AG20443 (cell line): ENCODE measurements at places on chromosomes 12 and 14.

- DNase-seq, result no peak
Measured at GRCh38 chr12:5213336-5213735, 169.7 kb downstream of the KCNA5 start.

- DNase-seq, result no peak
Measured at GRCh38 chr12:119744900-119745606, 77.1 kb downstream of the PRKAB1 start.

DNA sequence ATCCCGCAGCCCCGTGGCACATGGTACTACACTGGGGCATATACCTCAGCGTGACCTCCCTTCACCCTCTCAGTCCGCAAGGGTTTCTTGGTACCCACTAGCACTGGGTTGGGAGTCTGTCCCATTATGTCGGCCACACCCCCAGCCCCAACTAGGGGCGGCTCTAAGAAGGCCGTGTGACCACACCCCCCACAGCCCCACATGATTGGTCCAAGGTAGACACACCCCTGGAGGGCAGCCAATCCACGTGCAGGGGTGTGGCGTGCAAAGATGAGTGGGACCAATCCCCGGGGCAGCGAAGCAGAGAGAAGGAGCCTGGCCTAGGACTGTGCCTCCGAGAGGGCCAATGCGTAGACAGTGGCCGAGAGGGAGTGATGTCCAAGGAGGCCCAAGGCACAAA is 34.6 kb upstream of the BEGAIN start:
- DNase-seq, result no peak

DNA sequence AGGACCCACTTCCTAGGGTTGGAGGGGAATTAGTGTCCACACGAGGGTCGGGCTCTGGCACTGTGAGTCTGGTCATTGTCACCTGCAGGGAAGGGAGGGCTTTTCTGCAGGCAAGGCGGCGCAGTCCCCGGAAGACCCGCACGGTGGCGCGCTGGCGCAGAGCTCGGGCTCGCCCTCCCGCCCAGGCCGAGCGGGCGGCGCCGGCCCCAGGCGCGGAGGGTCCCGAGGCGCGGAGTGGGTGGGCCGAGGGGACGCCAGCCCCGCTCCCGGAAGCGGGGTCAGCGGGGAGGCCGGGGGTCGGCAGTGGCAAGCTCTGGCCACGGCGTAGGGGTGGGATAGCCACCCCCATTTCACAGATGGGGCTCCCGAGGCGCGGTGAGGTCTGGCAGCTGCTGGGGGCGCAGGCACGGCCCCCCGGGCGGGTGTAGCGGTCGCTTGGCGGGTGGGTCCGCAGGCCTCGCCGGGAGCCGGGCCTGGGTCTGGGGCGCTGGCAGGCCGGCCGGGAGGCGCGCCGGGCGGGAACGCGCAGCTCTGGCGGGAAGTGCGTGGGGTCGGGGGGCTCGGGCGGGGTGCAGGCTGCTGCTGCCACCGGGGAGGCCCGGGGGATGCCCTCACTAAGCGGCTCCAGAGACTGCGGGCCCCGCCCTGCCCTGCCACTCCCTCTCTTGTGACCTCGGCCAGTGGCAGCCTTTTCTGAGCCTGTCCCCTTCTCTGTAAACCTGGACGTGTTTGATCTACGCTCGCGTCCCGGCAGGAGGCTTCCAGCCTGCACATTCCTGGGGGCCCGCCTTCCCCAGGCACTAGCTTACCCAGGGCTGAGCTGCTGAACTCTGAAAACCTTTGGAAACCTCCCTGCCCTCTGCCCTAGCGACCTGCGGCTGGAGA is 46.1 kb downstream of the CYP46A1 start:
- peak; percentile 93 for DNase-seq

DNA sequence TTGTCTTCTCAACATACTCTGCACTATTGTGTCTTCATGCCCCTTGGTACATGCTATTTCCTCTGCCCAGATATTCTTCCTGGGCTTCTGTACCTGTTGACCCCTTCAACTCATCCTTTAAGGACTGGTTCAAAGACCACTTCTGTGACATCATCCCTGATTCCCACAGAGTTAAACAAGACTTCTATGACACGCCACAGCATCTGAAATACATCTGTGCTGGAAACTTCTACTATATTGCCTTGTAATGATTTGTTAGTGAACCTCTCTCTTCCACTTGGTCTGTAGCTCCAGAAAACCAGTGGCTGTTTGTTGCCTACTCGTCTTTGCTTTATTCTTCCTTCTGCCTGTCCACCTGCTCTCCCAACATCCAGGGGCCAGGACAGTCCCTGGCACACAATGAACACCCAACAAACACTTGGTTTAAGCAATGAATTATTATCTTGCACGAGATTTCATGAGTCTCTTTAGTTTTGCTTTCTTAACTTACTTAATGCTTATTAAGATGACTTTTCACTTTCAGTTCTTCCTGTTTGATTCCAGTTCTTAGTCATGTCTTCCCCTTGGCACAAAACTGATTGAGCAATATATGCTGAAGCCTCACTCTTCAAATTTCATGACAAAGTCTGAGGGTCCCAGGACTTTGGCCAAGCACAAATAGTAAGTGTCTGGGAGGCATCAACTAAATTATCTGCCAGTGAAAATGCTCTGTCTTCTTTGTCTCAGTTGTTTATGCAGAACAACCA is 485.9 kb downstream of the APAF1 start:
- DNase-seq, result no peak

DNA sequence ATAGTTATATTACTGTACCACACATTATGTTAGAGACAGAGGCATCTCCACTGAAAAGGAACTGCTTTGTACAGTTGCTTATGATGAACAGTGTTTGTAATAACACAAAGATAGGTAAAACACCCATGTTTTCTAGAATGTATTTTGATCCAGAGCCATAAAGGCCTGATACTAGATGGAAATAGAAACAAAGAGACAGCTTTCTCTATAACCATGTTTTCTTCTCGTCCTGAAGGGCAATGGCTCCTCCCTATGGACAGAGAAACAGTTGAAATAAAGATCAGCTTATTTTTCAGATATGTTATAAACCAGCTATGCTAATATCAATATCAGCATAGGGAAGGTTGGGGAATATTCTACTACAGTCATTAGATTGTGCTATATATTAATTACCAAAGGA is 109.2 kb downstream of the ATXN7L3B start:
- DNase-seq, result no peak

- peak; percentile 88 for DNase-seq
Measured at GRCh38 chr12:6765634-6766581, at the start of gene PTMS. Gene PTMS (plus strand): TSS chr12:6766363. CDS start chr12:6766706, 343 bp downstream.

DNA sequence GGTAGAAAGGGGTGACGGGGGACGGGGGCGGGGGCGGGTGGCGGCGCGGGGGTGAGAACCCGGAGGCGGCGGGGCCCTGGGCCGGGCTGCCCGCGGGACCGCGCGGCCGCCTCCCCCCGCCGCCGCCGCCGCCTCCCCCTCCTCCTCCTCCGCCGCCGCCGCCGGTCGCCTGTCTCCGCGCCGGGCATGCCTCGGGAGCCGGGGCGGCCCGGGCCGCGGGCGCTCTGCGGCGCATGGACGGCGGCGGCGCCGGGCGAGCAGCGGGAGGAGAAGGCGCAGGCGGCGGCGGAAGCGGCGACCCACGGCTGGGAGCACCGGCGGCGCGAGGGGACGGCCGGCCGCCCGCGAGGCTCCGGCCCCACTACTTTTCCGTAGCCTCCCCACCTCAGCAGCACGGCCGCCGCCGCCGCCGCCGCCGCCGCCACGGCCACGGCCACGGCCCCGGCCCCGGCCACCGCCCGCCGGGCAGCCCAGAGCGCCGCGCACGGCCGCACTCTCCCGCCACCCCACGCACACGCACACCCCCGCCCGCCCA is at the start of gene NPAS3:
TSS of gene NPAS3 (plus strand) at position 161 of the 535 bp plus-strand sequence.
- DNase-seq, result peak; percentile 53

DNA sequence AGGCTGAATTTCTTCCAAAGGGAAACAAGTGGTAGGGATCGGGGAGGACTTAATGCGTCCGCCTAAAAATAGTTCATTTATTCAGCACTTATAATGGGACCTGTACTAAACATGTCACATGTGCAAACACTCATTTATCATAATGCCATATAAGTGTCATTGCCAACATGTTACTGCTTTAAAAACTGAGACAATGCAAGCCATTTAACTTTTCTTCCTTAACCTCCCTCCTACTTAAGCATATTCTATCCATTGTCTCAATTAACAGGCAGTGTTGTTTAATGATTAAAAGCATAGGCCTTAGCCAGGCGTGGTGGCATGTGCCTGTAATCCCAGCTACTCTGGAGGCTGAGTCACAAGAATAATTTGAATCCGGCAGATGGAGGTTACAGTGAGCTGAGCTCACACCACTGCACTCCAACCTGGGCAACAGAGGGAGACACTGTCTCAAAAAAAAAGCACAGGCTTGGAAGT is 13.5 kb upstream of the SCFD1 start:
- DNase-seq, result peak; percentile 13
